Nucleus accumbens (tissue), 56 donors: ENCODE measurements at places on chromosomes 16 and 17.

DNA sequence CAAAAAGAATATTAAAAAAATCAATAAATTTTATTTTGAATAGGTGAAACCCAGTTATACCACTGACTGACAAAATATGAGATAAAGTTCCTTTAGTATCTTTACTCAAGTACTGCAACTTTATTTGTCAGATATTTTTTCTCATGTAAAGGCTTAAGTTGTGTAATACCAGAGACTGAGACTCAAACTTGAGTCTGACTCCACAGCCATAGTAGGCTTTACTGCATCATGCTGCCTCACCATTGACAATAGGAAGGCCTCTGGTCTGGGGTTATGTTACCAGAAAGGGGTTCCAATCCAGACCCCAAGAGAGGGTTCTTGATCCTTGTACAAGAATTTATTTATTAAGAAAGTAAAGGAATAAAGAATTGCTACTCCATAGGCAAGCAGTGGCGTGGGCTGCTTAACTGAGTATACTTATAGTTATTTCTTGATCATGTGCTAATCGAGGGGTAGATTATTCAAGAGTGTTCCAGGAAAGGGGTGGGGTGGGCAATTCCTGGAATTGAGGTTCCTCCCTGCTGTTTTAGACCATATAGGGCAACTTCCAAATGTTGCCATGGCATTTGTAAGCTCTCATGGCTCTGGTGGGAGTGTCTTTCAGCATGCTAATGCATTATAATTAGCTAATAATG lies 187.4 kb upstream of the WSB1 start:
- no peak for DNase-seq

DNA sequence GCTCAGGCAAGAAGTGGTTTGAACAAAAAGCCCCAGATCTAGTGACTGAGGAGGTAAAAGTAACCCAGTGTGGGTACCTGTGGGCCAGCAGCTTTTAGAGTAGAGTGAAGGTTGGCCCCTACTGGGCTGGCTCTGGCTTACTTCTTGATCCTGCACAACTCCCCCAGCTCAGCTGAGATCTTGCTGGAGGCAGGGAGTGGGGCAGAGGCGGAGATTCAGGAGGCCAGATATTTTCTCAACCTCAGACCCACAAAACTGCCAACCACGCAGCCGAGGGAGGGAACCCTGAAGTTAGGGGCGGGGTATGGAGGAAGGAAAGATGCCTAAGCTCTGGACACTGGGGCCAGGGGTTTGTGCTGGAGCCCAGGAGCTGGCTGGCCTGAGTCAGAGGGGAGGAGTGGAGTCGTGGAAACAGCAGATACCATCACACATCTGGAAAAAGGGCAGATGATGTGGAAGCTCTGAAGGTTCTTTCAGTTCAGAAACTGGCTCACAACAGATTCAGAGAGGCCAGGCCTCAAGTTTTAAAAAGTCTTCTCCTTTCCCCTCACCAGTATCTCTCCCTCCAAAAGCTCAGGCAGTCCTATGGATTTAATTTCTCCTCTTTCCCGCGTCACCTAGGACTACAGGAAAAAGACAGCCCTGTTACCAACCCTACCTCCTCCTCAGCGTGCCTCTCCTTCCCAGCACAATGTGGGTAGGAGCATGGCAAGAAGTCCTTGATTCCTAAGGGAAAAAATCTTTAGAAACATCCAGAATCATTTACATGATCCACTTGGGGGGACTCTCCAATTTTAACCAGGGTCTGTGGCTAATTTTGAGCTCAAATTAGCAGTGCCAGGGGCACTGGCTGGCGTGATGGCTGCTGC lies 48.1 kb downstream of the MYO18A start:
- DNase-seq = no peak

DNA sequence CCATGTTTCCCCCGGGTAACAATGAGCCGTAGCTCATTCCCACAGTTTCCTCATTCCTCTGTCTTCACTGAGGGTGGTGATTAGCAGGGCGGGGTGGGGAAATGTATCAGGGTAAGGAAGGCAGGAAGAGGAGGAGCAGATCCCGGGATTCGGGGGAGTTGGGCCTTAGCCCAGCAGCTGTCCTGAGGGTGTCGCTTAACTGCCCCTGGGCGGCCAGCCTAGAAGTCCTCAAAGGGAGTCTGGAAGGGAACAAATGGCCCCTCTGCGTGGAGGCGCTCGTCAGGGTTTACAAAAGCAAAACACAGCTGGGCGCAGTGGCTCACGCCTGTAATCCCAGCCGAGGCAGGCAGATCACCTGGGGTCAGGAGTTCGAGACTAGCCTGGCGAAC lies 14.3 kb downstream of the MLYCD start:
- no peak for DNase-seq

DNA sequence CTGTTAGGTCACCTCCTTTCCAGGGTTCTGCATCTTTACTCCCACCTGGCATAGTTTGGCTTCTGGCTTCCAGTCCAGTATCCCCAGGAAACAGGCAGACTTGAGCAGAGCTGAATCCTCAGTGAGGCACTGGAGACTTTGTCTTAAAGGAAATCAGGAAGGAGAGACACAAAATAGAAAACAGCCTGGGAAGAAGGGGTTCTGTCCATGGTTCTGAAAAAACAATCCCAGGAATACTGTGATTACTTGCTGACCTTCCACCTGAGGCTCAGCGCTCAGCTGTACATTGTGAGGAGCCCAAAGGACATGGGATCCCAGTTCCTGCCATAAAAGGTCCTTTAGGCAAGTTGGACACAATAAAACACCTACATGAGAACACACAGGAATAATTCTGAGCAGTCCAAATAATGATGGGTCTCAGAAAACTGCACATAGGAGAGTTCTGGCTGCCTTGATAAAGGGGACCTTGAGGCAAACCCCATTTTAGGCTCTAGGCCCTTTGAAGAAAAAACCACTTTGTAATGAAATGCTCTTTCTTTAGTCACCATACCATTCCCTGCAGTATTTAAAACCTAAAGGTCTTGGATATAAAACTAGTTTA lies 81.4 kb upstream of the CRHR1 start:
- no peak for DNase-seq

DNA sequence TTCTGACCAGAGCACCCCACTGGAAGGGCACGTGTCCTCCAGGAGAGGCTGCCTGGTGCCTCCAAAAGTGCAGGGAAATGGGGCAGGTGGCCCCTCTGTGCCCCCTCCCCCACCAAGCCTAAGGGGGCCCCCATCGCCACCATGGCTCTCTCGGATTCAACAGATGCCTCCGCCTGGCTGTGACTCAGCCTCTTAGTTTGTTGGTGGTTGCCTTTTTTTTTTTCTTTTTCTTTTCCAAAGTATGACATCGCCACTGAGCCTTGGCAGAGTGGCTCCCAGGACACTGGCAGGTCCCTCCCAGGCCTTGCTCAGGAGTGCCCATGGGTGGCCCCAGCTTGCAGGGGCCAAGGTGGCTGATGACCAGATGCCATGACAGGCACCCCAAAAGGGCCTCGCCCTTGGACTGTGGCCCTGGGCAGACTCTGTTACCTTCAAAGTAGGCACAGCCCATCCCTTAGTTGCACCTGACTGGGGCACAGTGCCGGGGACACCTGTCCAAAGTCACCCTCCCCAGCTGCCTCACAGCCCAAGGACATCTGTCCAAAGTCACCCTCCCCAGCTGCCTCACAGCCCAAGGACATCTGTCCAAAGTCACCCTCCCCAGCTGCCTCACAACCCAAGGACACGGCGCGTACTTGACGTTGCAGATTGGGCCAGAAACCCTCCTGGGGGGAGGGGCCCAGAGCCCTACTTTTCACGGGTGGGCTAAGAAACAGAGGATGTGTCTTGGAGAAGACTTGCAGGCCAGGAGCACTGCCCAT lies 29.6 kb downstream of the NPTX1 start:
- DNase-seq = no peak

- DNase-seq = no peak
Observed at GRCh38 chr17:31508288-31509094, 117.0 kb downstream of the RAB11FIP4 start.

GRCh38 chr16:55822280-55822810 lies 10.6 kb downstream of the CES1 start:
- no peak for DNase-seq

- peak; percentile 55 for DNase-seq
Observed at GRCh38 chr16:29816694-29817441, 916 bp downstream of the PAGR1 start.

GRCh38 chr17:310111-311010 lies 42.2 kb downstream of the RPH3AL start:
- DNase-seq = no peak

- no peak for DNase-seq
Observed at GRCh38 chr16:67260426-67261063, 11.8 kb downstream of the SLC9A5 start.

DNA sequence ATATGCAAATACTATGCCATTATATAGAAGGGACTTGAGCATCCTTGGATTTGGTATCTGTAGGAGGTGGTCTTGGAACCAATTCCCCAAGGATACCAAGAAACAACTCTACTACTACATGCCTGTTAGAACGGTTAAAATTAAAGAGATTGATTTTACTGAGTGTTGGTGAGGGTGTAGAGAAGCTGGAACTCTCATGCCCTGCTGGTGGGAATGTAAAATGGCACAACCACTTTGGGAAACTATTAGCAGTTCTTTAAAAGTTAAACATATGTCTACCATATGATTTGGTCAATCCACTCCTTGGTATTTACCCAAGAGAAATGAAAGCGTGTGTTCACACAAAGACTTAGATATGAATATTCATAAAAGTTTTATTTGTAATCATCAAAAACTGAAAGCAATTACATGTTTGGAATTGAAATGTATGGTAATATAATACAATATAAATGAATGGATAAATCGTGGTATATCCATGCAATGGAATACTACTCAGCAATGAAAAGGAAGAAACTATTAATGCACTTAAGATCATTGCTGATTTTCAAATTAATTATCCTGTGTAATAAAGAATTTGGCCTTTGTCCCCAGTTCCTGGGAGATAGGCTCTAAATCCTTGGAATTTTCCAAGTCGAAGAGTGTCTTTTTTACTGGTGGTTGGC lies 7.8 kb downstream of the MFSD6L start:
- no peak for DNase-seq

- DNase-seq = no peak
Observed at GRCh38 chr16:86037999-86038925, 139.3 kb downstream of the IRF8 start.

GRCh38 chr17:37079735-37080134 lies 131.0 kb downstream of the AATF start:
- no peak for DNase-seq

- DNase-seq = no peak
Observed at GRCh38 chr16:88975511-88976061, 1.4 kb downstream of the CBFA2T3 start.

DNA sequence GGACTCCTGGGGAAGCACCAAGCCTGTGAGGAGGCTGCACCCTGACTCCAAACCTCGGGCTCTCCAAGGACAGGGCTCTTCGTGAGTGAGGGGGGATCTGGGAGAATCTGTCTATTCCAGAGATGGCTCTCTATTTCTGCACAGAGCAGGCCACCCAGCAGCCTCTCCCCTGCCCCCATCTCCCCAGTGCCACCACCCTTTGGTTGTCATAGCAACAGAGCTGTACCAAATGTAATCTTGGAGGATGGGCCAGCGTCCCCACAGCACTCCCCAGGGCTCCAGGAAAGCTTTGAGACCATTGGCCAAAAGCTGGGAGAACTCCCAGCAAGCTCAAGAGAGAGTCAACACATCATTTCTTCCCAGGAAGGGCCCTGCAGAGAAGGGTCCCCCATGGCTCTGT lies 49.3 kb downstream of the ABCC12 start:
- no peak for DNase-seq

- DNase-seq = no peak
Observed at GRCh38 chr17:18093616-18094408, 6.1 kb downstream of the DRG2 start.

GRCh38 chr17:1146561-1147265 lies 33.1 kb downstream of the ABR start:
- DNase-seq = no peak

DNA sequence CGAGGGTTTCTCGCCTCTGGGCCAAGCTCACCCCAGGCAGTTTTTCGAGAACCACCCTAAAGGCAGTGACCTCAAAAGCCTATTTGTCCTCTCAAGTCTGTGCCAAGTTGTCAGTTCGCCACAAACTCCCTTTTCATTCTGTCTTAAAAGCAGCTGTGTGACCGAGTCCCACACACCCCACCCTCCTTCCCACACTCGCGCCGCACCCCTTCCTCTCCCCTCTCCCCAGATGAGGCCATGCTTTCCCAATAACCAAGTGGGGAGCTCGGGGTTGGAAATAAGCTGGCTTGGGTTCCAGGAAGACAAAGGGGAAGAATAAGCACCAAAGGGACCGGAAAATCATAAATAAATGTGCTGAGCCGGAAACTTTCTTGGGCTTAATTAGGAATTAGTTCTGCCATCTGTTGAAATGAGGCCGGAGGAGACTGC lies 36.7 kb downstream of the GRIN2C start:
- DNase-seq = peak; percentile 68

GRCh38 chr17:16423226-16423872 lies 8.0 kb downstream of the TRPV2 start:
- DNase-seq = no peak

DNA sequence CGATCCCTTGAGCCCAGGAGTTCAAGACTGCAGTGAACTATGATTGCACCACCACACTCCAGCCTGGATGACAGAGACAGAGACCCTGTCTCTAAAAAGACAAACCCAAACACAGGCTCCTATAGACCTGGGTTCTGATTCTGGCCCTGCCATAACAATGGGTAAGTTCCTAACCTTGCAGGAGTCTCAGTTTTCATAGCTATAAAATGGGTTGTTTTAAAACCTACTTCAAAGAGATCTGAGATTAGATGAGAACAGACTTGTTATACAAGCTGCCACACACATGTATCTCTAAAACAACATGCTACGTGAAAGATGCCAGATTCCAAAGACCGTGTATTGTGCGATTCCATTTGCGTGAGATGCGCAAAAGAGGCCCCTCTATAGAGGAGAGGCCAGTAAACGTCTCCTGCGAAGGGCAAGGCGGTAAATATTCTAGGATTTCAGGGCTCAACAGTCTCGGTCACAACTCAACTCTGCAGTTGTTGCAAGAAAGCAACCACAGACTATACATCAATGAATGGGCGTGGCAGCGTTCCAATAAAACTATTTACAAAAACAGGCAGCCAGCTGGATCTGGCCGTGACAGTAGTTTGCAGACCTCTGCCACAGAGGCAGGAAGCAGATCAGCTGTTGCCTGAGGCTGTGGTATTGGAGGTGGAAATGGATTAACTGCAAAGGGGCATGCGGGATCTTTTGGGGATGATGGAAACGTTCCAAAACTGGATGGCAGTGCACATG lies 5.9 kb downstream of the CORO7 start:
- no peak for DNase-seq
